HCT116 (cell line): ENCODE measurements at places on chromosomes 4 and X. TPM values are rescaled to one million over a fixed set of nuclear protein-coding genes. Genes with fewer than 3 reads are reported as not detected.

The LDB2 gene
- 0.12 TPM for total RNA-seq

The SULT1E1 gene
- total RNA-seq: not detected

The CDKL2 gene
- 1.2 TPM for total RNA-seq

The NCAPG gene
- 79.4 TPM for total RNA-seq

The RELL1 gene
- total RNA-seq: 30.2 TPM

The UGDH gene
- 67.9 TPM for total RNA-seq

The BEX1 gene
- not detected for total RNA-seq

The FAM3A gene
- total RNA-seq: 15.6 TPM

The CT45A10 gene
- not detected for total RNA-seq

The P2RY8 gene
- 0.44 TPM for total RNA-seq

The HSFX1 gene
- total RNA-seq: 0.44 TPM

The PLP1 gene
- total RNA-seq: not detected

DNA sequence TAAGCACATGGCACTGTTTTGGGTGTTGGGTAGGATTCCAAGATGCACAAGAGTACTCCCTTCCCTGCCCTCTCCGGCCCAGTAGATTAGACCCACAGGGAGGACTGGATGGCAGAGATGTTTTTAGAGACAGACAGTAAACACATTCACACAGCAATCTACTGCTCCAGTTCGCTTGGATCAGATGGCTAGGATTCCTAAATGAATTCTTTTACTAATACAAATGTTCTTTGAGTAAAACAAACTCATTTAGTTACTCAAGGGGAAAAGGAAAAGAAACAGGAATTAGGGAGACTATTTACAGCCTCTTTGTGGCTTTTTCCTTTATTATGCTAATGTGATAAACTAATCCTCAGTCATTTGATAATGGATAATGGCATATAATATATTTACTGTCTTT, 5.9 kb downstream of the SNX25 start:
- no peaks in the 10 kb centered on the region for H3K36me3 ChIP-seq
- H3K27me3 ChIP-seq: no peaks in the 10 kb centered on the region
- DNase-seq: no peak
- H3K4me1 ChIP-seq: peaks cover 32% of the 10 kb centered on the region
- H3K27ac ChIP-seq: no peak overlapping the region

DNA sequence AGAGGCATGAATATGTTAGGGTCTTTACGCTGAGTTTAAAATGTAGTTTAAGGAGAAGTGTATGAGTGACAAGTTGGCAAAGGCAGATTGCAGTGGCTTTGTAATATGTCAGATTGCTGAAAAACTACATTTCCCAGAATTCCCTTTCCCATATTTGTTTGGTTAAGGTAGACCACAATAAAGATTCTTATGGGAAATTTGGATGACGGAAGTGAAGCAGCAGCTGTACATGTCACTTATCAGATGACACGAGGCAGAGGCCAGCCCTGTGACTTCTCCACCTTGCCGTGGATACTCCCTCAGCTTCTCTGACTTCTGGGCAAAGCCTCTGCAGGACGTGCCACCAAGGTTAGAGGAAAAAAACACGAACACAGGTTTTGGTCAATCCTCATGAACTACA, 229.7 kb upstream of the DKK2 start:
- no peaks in the 10 kb centered on the region for H3K27me3 ChIP-seq
- no peaks in the 10 kb centered on the region for H3K4me1 ChIP-seq
- DNase-seq: no peak
- H3K36me3 ChIP-seq: no peaks in the 10 kb centered on the region
- no peak overlapping the region for H3K27ac ChIP-seq

DNA sequence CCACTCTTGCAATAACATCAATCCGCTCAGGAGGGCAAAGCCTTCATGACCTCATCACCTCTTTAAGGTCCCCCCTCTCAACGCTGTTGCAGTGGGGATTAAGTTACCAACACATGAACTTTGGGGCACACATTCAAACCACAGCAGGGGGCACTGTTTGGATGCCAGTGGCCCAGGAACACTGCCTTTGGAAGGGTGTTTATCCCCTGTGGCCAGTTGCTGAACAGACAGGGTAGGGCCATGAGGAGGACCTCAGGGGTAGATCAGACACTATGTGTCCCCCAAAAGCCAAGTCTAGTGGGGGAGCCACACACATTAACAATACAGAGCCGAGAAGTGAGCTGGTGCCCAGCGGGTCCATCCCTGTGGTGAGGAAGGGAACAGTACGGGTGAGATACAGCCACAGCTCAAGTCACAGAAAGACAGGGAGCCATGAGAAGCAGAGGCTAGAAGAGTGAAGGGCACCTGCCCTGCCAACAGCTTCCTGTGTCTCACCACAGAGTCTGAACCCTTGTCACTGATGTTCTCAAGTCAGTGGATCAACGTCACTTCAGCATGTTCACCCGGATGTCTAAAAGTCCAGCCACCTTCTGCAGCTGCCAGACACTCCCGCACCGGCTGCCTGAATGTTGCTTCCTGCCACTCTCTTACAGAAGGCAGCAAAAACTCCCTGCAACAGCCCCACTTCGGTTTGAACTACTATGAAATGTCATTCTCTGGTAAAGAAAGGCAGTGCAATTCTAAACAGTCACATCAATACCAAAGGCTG, 19.9 kb upstream of the MXD4 start:
- no peaks in the 10 kb centered on the region for H3K4me1 ChIP-seq
- no peak overlapping the region for H3K4me3 ChIP-seq
- DNase-seq: no peak
- no peaks in the 10 kb centered on the region for H3K36me3 ChIP-seq
- no peak overlapping the region for H3K27ac ChIP-seq

DNA sequence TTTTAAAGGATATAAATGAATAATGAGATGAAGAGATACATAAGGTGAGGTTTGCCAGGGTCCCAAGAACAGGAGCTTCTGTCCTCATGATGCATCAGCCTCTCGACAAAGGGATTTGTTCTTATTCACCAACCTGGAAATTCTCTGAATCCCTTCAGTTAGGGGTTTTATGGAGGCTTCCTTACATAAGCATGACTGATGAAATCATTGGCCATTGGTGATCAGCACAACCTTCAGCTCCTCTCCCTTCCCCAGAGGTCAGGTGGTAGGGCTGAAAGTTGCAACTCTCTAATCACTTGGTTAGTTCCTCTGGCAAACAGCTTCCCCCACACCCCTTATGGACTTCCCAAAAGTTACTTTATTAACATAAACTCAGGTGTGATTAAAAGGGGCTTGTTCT, 222.0 kb downstream of the SPRY1 start:
- no peaks in the 10 kb centered on the region for H3K4me1 ChIP-seq
- no peaks in the 10 kb centered on the region for H3K27me3 ChIP-seq
- no peak overlapping the region for H3K27ac ChIP-seq
- no peak overlapping the region for H3K4me3 ChIP-seq

DNA sequence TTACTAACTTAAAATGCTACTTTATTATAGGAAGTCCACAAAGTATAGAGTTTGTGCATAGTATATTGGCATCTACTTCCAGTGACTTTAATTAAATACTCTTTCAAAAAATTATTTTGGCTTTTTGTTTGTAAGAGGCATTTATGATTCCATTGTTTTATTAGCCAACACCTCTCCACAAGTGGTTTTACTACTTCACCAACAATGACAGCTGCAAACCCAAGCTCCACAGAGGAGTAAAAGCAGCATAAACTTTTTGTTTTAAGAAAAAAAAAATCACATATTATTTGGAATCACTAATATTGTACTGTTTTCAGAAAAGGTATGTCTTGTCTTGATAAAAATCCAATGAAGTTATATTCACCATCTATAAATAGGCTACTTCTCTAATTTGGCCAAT, 88.5 kb downstream of the FIP1L1 start:
- H3K4me3 ChIP-seq: no peak overlapping the region
- H3K4me1 ChIP-seq: no peaks in the 10 kb centered on the region
- H3K36me3 ChIP-seq: 0 out of 2 replicates have a peak, but pooled peaks cover 4% of the 10 kb centered on the region
- no peaks in the 10 kb centered on the region for H3K27me3 ChIP-seq
- no peak for DNase-seq

GRCh38 chrX:39721566-39722279, 376.0 kb downstream of the BCOR start:
- H3K36me3 ChIP-seq: no peaks in the 10 kb centered on the region
- H3K27ac ChIP-seq: no peak overlapping the region
- no peaks in the 10 kb centered on the region for H3K4me1 ChIP-seq
- H3K4me3 ChIP-seq: no peak overlapping the region
- no peak for DNase-seq

GRCh38 chr4:171067422-171067821, 745.8 kb upstream of the GALNTL6 start:
- no peak overlapping the region for H3K4me3 ChIP-seq
- no peaks in the 10 kb centered on the region for H3K36me3 ChIP-seq
- no peaks in the 10 kb centered on the region for H3K27me3 ChIP-seq
- no peaks in the 10 kb centered on the region for H3K4me1 ChIP-seq
- no peak overlapping the region for H3K27ac ChIP-seq

- no peak for DNase-seq
- 0 out of 2 replicates have a peak, but pooled peaks cover 3% of the 10 kb centered on the region for H3K4me1 ChIP-seq
- no peaks in the 10 kb centered on the region for H3K36me3 ChIP-seq
Observed at GRCh38 chr4:73617256-73617655, 3.0 kb downstream of the RASSF6 start.

DNA sequence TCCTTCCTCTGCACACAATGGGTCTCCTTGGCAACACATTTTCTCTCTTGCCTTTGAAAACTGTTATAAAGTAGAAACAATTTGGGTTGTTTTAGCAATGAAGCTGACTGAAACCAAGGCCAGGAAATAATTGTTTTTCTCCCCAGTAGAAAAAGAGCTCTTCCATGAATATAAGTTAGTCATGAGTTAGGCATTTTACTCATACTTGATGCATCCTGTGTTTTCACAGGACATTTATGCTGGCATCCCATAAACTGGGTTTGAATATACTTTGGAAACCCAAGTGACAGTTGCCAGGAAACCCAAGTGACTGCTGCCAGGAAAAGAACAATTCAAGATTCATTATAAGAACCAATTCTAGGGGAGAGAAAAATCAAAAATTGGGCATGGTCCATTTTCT, 128.6 kb upstream of the NPY2R start:
- H3K27ac ChIP-seq: no peak overlapping the region
- DNase-seq: no peak
- H3K36me3 ChIP-seq: no peaks in the 10 kb centered on the region
- no peak overlapping the region for H3K4me3 ChIP-seq

DNA sequence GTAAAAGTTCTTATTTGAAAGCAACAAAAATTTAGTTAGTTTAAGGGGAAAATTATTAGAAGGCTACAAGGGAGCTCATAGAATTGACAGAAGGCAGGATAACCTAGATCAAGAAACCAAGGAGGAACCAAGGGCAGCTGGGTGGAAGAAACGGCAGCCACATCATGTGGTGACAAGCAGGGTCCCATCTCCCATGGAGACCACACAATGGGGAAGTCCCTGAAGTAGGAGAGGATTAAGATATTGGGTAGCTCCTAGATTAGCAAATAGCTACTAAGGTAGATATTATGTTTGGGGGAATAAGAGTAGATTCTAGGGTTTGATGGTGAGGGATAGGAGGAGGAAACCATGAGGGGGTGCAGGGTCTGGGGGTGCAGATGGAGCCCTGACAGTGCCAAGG, 48.0 kb upstream of the TMEM154 start:
- no peaks in the 10 kb centered on the region for H3K36me3 ChIP-seq
- no peaks in the 10 kb centered on the region for H3K27me3 ChIP-seq
- H3K4me1 ChIP-seq: no peaks in the 10 kb centered on the region
- no peak overlapping the region for H3K27ac ChIP-seq

DNA sequence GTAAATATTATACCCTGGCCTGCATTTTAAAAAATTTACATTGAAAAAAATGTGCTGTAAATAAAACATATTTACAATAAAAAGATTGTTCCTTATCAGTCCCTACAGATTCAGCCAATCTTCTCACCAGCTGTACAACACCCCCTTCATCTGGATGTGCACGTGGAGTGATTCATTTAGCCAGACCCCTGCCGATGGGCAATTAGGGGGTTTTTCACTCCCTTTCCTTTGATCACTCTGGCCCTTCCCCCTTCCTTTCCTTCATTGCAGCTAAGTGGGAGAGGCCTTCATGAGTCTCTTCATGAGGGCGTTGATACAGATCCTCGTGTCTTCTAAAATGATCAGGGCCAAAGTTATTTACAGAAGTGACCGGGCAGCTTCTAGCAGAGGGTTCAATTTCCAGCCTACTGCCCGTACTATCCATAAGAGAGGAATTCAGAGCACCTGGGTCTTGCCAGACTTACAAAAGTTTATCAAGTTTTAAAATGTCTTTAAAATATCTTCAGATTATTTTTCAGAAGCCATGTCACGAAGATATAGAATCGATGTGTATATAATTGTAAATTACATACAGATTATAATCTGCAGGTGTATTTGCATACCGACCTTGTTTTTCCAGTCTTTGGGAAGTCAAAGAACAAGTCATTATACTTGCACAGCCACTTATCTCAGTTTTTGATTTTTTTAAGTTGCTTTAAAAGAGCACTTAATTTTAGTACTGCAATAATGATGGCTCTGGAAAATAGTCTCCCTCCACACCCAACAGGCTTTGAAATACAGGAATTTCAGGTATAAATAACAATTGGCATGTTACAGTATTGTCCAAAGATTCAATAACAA, 21.4 kb upstream of the RASL11B start:
- peaks cover 6% of the 10 kb centered on the region; the same call in 1 of the 2 replicates for H3K4me1 ChIP-seq
- no peaks in the 10 kb centered on the region for H3K36me3 ChIP-seq
- H3K4me3 ChIP-seq: no peak overlapping the region
- H3K27me3 ChIP-seq: no peaks in the 10 kb centered on the region
- no peak overlapping the region for H3K27ac ChIP-seq
- no peak for DNase-seq

- DNase-seq: no peak
- H3K36me3 ChIP-seq: no peaks in the 10 kb centered on the region
- no peaks in the 10 kb centered on the region for H3K27me3 ChIP-seq
- no peaks in the 10 kb centered on the region for H3K4me1 ChIP-seq
- no peak overlapping the region for H3K27ac ChIP-seq
- H3K4me3 ChIP-seq: no peak overlapping the region
Observed at GRCh38 chr4:61619528-61619927, 419.4 kb downstream of the ADGRL3 start.

- H3K27me3 ChIP-seq: no peaks in the 10 kb centered on the region
- H3K4me1 ChIP-seq: no peaks in the 10 kb centered on the region
- H3K27ac ChIP-seq: no peak overlapping the region
- no peak overlapping the region for H3K4me3 ChIP-seq
- no peaks in the 10 kb centered on the region for H3K36me3 ChIP-seq
Observed at GRCh38 chr4:110034026-110034393, 121.3 kb downstream of the EGF start.

DNA sequence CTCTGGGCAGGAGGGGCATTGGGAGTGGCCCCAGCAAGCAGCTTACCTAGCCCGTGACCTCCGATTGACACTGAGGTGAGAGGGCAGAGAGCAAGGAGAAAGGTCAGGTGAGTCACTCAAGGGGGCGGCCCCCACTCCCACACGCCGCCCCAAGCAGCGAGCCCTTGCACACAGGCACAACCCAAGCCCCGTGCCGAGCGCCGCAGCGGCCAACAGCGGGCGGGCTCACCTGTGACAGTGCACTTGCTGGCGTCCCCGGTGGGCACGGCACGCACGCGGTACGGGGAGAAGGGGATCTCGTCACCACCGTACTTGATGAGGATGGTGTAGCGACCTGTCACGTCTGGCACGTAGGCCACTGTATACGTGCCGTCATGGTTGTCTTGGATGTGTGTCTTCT, 17.2 kb downstream of the FLNA start:
- peaks cover 8% of the 10 kb centered on the region; the same call in 1 of the 2 replicates for H3K36me3 ChIP-seq
- H3K27ac ChIP-seq: no peak overlapping the region
- H3K27me3 ChIP-seq: no peaks in the 10 kb centered on the region
- no peaks in the 10 kb centered on the region for H3K4me1 ChIP-seq
